ENCODE measurements at places on chromosomes 7 and 10. TPM values are rescaled to one million over a fixed set of nuclear protein-coding genes. Genes with fewer than 3 reads are reported as not detected.

The HIPK2 gene
- 14.2 TPM for total RNA-seq

The TRPV5 gene
- total RNA-seq = not detected

The KCNIP2 gene
- 4.1 TPM for total RNA-seq

The ITIH2 gene
- total RNA-seq = not detected

The NAT16 gene
- total RNA-seq = not detected

The SYPL1 gene
- total RNA-seq = 40.6 TPM

The SLC26A5 gene
- not detected for total RNA-seq

The OR2A5 gene
- total RNA-seq = under 0.01 TPM

The GIMAP5 gene
- total RNA-seq = 102 TPM

The FAM20C gene
- total RNA-seq = 15.3 TPM

The TMEM176A gene
- total RNA-seq = 2.1 TPM

The STEAP4 gene
- 2.3 TPM for total RNA-seq

The SPDYE9 gene
- not detected for total RNA-seq

The NPC1L1 gene
- total RNA-seq = not detected

The INHBA gene
- total RNA-seq = 5.5 TPM

The CC2D2B gene
- total RNA-seq = 1.2 TPM

The AGR3 gene
- not detected for total RNA-seq

The HTR5A gene
- under 0.01 TPM for total RNA-seq

The TRIM50 gene
- total RNA-seq = not detected

The NKX2-3 gene
- not detected for total RNA-seq
